RKO (cell line): ENCODE measurements at places on chromosomes 12 and 14.

- DNase-seq: no peak
These were observed 727.6 kb upstream of the TMEM132C start for GRCh38 chr12:127539226-127539858.

GRCh38 chr12:12425616-12426015 lies 68.7 kb downstream of the BORCS5 start:
- DNase-seq: no peak

- no peak for DNase-seq
These were observed 172.8 kb upstream of the NUDT4 start for GRCh38 chr12:93204896-93205295.

DNA sequence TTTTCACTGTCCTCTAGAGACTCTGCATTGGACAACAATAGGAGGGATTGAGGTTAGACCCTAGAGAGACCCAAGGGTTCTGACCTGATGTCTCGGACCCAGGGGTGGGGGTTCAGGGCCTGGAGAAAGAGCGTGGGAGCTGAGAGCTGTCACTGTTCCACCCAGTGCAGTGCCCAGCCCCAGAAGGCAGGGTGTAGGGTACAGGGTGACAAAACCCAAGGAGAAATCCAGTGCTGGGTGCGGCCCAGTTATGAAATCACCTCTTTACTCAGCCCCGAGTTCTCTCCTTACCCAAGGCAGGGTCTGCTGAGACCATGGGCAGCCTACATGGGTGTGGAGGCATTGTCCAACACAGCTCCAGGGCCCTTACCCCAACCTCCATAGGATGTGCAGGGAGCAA lies 2.6 kb downstream of the AQP2 start:
- DNase-seq: no peak

- peak; percentile 14 for DNase-seq
These were observed 67.3 kb downstream of the RCOR1 start for GRCh38 chr14:102659797-102660196.

DNA sequence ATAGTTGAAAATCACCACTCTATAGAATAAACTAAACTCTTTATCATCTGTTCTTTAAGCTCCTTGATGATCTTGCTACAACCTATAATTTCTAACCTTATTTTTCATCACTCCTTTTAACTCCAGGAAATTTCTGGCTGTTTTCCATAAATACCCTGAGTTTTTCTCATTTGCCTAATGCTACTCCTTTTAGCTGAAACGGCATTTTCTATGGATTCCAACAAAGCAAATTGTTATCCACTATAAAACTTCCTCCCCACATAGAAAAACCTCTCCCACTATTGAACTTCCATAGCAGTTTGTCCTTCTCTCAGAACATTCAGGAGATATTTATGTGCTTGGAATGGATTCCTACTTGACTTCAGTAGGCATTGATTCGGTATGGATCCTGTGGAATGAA lies 122.8 kb downstream of the SLC41A2 start:
- no peak for DNase-seq

DNA sequence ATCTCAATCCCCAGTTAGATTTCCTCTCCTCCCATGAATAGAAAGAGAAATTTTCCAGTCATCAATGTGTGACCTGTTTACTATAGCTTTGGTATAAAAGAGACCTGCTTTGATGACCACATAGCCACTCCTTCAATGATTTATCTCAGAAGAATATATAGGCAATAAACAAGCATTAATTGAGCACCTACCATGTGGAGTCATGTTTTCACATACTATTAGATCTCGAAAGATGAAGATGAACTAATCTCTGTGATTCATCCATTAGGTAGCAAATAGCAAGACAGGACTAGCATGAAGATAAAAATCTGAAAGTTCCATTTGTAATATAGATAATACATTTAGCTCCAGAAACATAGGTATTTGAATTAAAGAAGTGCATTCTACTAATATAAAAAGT lies 40.5 kb downstream of the SLCO1A2 start:
- DNase-seq: no peak

- DNase-seq: no peak
These were observed 1048.2 kb downstream of the SLC16A7 start for GRCh38 chr12:60644076-60644475.

- DNase-seq: no peak
These were observed 264.0 kb upstream of the FAR2 start for GRCh38 chr12:28884904-28885679.

DNA sequence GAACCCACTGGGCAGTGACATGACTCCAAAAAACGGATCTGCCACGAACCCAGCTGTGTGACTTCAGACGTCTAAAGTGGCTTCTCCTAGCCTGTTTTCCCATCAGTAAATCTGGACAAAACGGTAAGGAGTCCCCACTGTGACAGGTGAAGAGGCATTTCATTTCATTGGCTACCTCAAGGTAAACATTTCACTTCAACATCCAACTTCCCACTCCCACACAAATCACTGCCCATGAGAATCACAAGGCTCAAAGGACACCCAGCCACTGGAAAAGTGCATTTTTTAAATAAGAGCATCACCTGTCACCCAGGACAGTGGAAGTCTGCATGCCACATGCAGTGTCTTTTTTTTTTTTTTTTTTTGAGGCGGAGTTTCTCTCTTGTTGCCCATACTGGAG lies 27.9 kb downstream of the HSP90AA1 start:
- DNase-seq: no peak

GRCh38 chr14:100660882-100661635 lies 65.6 kb upstream of the DLK1 start:
- DNase-seq: peak; percentile 77

- no peak for DNase-seq
These were observed 28.8 kb downstream of the P2RX4 start for GRCh38 chr12:121238604-121239350.

GRCh38 chr14:30355431-30355913 lies 203.5 kb upstream of the G2E3 start:
- no peak for DNase-seq

- no peak for DNase-seq
These were observed 6.7 kb downstream of the FOXN4 start for GRCh38 chr12:109302358-109302757.

DNA sequence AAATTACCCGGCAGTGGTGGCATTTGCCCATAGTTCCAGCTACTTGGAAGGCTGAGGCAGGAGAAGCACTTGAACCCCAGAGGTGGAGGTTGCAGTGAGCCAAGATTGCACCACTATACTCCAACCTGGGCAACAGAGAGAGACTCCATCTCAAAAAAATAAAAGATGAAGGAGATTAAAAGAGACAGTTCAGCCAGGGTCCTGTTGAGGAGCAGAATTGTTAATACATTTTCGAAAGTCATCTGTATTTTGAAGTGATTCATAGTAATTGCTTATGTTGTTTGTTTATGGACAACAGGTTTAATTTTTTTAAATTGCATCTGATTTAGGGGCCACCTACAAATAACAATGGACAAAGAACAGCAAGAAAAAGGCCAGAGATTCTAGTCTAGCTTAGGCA lies 112.9 kb downstream of the DIP2B start:
- DNase-seq: no peak

DNA sequence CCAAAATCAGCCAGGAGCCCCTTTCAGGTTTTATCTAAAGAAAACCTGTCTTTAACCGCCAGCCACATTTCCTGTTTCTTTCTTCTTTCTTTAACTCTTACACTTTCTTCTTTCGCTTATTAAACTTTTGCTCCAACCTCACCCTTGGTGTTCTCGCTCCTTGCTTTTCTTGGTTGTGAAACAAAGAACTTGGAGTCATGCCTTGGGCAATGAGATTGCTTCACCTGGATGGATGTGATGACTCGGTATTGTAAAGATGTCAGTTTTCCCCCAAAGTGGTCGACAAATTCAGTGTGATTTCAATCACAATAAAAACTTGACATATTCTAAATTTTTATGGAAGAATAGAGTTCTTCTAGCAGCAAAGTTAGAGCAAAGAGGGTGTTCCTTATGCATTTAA lies 16.2 kb upstream of the TCL1A start:
- no peak for DNase-seq

DNA sequence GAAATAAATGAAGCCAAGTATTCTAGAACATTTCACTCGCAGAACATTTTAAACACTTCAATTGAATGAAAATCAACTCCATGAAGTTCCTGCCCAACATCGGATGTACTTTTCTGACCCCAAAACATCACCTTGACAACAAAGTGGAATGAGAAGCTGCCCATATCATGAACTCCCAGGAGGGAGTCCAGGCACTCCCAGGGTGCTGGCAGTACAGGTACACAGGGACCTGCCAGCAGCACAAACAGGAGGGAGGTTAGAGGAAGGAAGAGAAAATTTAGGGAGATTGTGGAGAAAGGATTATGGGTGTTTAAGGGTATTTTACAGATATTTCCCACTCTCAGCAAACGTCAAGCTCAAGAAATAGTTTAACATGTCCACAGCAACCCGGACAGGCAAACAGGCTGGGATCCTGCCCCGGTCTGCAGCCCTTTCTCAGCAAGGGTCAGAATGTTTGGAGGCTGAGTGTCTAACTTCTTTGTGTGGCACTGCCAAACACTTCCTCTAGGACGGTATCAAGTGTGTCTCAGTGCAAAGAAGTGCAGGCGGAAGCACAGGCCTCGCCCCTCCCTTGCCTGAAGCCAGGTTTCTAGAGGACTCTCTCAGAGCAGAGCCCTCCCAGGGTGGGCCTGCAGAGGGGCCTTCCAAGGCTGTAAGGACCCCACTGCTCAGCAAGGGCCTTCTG lies 72.2 kb downstream of the SETD3 start:
- DNase-seq: no peak

DNA sequence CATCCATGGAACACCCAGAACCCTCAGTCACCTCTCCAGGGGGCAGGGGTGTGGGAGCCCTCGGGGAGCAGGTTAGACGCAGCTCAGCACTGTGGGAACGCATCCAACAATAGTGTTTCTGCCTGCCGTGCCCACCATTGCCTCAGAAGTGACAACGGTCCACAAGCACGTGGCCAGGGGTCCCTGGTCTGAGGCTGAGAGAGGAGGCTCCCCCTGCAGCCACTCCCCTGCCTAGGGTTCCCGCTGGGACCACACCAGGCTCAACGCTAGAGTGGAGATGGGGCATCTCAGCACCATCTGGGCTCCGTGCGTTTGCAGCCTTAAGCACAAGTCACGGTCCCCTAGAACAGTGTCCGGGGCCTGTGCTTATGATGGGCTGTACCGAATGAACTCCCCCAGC lies 62.7 kb downstream of the TESC start:
- DNase-seq: no peak

DNA sequence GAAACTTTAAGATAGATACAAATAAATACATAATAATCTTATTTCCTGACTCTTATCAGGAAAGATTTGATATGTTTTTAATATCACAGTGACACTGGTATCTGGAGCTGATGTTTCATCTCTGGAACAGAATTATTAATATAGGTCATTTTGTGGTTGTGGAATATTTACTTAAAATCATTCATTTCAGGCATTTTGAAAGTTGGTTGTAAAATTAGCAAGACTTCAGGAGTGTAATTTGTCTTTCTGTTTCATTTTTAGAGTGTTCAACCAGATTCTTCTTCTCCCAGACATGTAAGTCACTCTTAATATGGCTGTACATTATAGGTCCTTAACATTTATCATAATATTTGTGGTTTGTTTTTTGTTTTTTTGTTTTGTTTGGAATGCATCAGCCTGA lies 115.7 kb downstream of the PCNX1 start:
- no peak for DNase-seq

DNA sequence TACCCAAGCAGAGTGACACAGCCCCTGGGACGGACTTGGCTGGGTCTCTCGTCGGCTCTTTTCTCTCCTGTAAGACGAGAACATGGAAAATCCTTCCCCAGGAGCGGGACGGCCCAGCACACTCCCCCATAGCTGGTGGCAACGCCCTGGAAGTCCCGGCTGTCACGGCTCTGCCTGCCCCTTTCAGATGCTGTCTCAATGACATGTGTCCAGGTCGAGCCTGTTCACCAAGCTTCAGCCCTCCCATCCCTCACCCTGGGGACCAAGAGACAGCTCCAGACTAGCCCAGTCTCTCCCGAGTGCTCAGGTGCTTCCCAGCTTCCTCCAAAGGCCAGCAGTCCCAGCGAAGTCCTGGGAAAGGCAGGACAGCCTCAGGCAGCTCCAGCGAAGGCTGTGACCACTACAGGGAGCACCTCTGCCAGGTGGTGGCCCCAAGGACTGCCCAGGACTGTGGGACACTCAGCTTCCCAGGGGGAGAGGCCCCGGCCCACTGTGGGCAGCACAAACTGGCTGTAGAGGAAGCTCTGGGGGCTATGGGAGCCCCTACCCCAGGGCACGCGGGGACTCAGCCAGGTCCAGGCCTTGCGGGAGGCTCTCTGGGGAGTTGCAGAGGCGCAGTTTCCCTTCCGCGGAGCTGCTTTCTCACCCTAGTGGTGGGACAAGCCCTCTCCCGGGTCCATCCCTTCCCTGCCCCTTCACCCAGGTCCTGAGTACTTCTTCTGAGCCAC lies 33.6 kb downstream of the TNFAIP2 start:
- DNase-seq: no peak

- no peak for DNase-seq
These were observed 15.3 kb downstream of the TNFRSF1A start for GRCh38 chr12:6326316-6327228.

GRCh38 chr12:130704606-130705005 lies 11.5 kb downstream of the RIMBP2 start:
- no peak for DNase-seq

DNA sequence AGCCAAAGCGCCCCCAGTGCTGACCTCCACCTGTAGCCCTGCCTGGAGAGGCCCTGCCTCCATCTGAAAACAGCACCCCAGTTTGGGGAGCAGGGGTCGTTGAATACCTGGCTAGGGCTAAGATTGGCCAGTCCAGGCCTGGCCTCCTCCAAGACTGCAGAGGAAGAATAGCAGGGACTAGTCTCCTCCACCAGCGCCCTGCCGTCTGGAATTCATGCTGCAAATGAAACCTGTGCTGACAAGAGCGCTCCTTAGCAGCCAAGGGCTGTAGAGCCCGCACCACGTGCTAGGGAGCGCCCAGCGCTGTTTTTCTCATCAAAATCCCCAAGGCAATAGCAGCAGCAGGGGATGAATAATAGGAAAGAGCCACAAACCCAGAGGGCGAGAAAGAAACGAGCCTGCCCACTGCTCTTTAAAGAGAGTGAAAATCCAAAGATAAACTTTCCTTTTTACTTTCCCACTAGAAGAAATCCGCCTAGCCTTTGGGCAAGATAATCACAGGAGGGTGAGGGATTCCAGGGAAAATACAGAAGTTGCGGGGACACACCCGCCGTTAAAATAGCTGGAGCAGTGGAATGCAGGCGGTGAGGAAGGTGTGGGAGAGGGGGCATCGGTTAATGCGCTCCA lies 3.3 kb downstream of the COL2A1 start:
- DNase-seq: peak; percentile 79

DNA sequence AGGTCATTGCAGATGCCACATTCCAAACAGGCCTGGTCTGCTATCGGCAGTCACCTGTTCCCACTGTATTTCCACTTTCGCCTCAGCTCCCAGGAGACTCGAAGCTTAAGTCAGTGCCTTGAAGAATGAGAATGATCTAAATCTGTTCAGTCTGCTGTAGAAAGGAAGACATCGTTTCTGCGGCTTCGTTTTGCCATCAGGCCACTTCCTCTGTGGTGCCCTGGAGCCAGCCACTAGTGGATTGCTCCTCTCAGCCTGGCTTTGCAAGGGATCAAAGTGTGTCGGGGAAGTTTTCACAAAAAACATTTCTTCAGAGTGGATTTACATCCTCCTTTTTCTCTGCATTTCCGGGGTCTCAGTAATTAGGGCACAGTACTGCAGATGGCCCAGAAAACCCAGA lies 66.7 kb downstream of the AACS start:
- DNase-seq: no peak

- no peak for DNase-seq
These were observed 71.8 kb downstream of the CACNA1C start for GRCh38 chr12:2124466-2125023.

GRCh38 chr12:50825372-50825838 lies 17.3 kb upstream of the TMPRSS12 start:
- peak; percentile 82 for DNase-seq
